Coronary artery (tissue), 2 donors: ENCODE measurements at places on chromosomes 2 and 18.

- peak; percentile 38 for DNase-seq
Observed at GRCh38 chr2:70946832-70947442, 11.2 kb downstream of the ATP6V1B1 start.

- no peak for DNase-seq
Observed at GRCh38 chr2:172282944-172283343, 144.4 kb upstream of the ITGA6 start.

DNA sequence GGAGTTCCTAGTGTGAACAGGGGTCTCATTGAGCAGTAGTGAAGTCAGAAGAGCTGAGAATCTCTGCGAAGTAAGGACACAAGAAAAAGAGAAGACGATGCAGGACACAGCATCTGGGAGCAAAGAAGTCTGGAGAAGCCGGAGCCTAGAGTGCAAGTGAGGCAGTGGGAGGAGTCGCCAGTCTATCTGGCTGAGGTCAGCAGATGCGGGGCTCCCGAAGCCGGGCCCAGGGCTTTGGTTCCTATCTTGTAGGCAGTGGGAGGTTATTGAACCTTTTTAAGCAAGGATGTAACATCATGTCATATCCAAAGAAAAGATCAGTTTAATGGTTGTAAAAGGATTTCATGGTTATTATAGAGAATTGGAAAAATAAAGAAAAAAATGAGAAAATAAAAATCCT lies 90.8 kb upstream of the KCTD1 start:
- no peak for DNase-seq

DNA sequence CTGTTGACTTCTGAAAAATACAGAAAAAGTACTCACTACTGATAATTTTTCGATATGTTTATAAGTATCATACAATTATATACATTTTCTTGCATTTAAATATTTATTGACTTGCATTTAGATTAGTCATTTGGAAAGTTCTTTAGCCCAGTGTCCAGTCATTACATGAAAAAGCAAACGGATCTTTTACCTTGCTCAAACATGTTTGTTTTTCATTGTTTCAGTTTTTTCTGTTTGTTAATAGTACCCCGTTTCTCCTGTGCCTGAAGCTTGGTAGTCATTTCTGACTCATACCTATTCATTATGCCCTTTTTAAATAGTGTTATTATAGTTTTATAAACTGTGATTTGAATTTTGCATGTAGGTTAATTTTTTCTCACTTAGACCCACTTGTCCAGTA lies 28.1 kb downstream of the CEP192 start:
- no peak for DNase-seq

- DNase-seq: peak; percentile 41
Observed at GRCh38 chr2:3626812-3627499, 31.0 kb upstream of the ALLC start.

DNA sequence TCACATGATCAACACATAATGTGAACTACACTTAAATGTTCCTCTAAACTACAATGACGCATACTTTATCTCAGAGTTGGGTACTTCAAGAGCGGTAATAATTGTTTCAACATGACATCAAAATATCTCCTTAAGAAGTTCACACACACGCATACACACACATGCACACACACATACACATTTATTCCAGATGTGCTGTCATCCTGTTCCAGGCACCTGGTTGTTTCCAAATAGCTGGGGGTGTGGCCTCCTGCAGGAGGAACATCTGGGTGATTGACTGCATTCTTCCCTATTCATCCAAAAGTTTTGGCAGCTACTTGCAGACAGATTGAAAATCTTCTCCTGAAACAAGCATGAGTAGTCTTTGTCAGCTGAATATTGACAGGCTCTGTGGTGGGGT lies 37.9 kb upstream of the PIK3C3 start:
- no peak for DNase-seq

GRCh38 chr18:6920099-6920955 lies 190.8 kb downstream of the ARHGAP28 start:
- DNase-seq: no peak

GRCh38 chr2:35973132-35973736 lies 382.3 kb upstream of the CRIM1 start:
- no peak for DNase-seq

GRCh38 chr2:148130581-148130980 lies 109.7 kb downstream of the MBD5 start:
- no peak for DNase-seq

DNA sequence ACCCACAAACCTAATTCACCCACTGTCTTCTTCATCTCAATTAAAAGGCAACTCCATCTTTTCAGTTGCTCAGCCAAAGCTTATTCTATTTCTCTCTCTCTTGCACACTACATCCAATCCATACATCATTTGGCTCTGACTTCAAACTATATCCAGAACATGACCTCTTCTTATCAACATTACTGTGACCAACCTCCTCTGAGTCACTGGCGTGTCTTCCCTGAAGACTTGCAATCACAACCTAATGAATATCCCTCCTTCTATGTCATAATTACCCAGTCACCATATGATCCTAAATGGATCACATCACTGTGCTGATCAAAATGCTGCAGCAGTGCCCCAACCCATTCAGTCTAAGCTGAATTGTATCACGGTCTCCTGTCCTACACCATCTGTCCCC lies 22.6 kb upstream of the SULT1C3 start:
- DNase-seq: no peak

DNA sequence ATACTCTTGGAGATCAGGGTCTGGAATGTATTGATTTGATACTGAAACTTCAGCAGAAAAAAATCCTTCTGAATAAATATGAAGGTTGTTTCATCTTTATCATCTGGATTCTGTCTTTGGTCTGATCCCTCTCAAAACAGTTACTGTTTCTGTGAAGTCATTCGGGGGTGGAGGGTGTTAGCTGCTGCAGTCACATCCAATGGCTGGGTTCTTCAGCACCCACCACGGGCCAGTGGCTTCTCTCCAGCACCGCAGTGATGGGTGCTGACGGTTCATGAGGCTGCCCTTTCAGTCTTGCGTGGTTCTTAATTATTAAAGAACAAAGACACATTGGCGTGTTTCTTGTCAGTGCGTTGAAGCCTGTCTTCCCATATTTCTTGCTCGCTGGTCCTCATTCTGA lies 148.0 kb downstream of the LDLRAD4 start:
- DNase-seq: no peak

DNA sequence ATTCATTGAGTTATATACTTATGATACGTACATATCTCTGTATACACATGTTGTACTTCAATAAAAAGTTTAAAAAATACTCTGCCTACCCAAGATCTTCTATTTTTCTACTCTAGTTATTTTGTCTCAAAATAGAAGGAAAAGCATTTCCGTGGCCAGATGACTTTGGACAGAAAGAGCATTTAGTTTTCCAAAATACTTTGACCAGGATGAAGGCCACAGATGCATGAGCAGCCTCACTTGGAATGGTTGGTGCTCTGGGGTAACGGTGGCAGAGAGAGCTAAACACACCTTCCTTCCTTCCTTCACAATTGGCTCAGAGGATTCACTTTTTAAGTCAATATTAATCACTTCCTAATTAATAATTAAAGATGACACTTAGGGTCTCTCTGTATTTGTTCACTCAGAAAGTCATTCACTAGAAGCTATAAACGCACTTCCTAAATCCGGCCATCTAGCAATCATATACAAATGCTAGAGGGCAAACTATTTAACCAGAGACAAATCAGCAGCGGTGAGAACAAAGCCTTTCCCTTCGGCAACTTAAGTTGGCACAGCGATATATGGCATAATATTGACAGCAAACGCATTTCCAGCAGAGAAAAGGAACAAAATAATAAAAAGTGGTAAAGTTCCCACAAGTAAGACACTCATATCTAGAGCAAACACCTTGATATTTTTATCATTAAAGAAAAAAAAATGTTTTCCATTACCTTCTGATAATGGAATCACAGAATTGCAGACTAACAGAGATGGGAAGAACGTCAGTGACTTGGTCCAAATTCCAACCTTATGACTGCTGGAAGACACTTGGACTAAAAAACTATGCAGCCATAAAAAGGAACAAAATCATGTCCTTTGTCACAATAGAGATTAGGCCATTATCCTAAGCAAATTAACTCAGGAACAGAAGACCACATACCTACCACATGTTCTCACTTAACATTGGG lies 55.9 kb upstream of the NARS1 start:
- no peak for DNase-seq

GRCh38 chr18:36095936-36096519 lies 28.7 kb upstream of the RPRD1A start:
- no peak for DNase-seq

GRCh38 chr18:30727849-30728248 lies 314.7 kb downstream of the DSC3 start:
- no peak for DNase-seq

DNA sequence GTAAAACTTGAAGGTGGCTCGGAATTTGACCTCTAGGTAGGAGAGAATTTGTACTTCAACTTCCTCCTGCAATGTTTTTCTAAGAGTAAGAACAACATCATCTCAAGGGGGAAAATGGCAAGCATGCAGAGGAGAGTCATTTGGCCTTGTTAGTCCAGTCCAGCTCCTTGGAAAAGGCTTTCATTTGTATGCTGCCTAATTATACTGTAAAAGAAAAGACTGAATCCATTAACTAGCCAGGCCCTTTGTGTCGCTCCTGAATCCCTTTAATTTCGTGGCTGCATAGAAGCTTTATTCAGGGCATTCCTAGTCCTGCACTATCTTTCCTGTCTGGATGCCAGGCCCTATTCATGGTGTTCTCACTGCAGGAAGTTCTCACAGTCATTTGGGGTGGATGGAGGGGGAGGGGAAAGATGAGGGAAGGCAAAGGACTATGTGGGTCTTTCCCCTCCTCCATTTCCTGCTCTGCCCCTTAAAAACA lies 36.0 kb downstream of the PHLPP1 start:
- DNase-seq: no peak

GRCh38 chr2:181411105-181411849 lies 45.9 kb upstream of the ITGA4 start:
- no peak for DNase-seq

GRCh38 chr2:191845248-191845715 lies 1.6 kb downstream of the CAVIN2 start:
- DNase-seq: no peak

GRCh38 chr2:20093263-20094141 lies 42.1 kb upstream of the LAPTM4A start:
- no peak for DNase-seq

DNA sequence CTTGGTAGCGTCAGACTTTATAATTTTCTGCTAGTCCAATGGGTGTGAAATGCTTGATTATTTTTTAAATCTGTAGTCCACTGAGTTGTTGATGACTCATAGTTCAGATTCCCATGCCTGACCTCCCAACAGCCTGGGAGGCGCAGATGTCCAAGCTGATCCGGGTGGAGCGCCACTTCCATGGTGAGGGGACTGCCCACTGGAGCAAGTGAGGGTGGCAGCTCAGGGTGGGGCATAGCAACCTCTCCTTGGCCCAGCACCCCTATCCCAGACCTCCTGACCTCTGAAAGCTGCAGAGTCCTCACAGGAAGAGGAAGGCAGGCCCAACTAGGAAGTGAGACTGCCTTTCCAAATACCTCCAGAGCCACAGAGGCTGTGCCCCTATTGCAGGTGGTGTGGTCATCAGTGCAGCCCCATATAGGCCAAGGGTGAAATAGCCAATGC lies 4.4 kb downstream of the MAL start:
- DNase-seq: no peak

DNA sequence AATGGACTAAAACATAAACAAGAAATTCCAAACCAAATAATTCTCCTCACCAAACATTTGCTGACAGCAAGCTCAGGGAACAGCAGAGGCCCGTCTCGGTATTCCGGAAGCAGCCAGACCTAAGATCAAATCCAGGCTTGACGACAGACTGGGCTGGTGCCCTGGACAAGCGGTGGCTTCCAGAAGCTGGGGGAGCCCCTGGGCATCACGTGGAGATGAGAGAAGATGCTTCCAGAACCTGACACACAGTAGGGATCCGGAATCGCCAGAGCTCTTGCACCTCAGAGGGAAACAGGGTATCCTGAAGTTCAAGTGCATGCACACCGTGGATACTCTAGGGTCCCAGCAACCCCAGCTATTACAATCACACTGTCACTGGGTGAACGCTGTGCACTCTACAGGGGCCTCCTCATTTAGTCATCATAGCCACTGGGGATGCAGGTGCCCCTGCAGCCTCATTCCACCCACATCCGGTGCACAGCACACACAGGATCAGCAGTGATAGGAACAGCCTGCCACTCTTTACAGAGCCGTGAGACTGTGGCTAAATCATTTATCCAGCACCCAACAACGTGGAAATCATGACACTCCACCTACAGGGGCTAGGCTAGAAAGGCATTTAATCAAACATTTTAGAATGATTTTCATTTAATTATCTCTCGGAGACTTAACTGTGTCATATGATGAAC lies 102.6 kb downstream of the HDAC4 start:
- no peak for DNase-seq

DNA sequence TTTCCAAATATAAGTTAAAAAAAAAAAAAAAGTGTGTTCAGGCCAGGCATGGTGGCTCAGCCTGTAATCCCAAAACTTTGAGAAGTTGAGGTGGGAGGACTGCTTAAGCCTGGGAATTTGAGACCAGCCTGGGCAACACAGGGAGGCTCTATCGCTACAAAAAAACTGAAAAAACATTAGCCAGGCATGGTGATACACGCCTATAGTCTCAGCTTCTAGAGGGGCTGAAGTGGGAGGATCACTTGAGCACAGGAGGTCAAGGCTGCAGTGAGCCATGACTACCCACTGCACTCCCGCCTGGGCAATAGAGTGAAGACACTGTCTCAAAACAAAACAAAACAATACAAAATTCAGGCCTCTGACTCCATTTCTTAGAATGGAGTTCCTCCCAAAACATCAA lies 9.2 kb downstream of the USP37 start:
- DNase-seq: no peak
